ENCODE measurements at places on chromosomes 3 and 15.

- no peak for DNase-seq
These were observed 107.0 kb upstream of the NSMCE3 start for GRCh38 chr15:29376590-29376989.

DNA sequence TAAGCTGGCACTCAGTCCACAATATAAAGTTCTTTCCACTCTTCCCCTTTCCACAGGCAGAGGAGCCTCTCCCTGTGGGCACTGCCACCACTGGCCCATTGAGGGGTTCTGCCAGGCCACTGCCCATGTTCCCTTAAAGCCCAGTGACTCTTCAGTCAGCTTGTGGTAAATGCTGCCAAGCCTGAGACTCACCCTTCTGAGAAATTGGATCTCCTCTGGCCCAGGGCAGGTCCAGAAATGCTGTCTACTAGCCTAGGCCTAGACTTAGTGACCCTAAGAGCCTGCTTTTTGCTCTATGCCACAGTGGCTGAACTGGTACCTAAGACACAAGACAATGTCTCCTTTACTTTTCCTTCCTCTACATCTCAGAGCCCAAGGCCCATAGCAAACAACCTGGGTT, 295.8 kb downstream of the RBMS3 start:
- DNase-seq: no peak

DNA sequence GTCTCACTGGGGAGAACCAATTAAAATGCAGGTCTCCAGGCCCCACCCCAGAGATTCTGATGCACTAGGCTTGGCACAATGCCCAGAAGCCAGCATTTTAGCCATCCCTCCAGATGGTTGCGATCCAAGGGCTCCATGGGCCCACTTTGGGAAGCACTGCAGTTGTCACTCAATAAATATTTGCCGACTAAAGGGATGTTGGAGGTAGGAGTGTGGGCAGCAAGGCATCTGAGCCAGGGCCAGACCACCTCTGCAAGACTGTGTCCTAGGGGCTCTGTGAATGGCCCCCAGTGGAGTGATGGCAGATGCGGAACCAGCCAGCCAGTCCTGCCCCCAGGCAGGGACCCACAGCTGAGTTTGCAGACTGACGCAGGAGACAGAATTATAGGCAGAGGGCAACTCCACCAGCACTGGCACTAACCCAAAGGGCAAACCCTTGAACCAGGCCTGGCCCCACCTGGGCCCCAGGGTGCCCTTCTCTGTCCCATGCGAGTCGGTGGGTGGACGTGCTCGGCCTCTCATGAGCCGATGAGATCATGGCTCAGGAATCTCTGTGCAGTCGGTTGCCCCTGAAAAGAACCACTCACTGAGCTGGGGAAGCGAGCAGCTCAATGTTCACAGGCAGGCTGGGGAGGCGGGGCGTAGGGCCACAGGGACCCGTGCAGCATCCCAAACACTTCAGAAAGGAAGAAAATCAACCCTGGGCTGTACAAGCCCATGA, 49.7 kb downstream of the SEMA5B start:
- DNase-seq: no peak

- no peak for DNase-seq
These were observed 233.2 kb downstream of the RPLP1 start for GRCh38 chr15:69685512-69686452.

DNA sequence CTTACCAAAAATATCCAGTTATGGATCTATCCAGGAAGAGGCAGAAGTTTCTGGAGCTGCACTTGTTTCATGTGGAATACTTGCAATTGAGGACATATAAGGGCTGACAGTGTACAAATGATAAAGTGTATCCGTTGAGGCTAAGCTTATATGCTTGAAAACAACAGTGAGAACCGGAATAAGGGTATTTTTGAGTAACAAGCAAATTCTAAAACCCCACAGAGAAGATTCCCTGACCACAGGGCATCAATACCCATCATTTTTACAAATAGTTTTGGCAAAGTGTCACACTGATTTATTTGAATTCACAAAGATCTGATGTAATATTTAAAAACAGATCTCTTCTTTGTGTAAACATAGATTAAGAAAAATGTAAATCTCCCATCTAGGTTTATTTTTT, 208.4 kb downstream of the FMN1 start:
- no peak for DNase-seq

- DNase-seq: no peak
These were observed 16.5 kb upstream of the SKOR1 start for GRCh38 chr15:67808821-67809220.

DNA sequence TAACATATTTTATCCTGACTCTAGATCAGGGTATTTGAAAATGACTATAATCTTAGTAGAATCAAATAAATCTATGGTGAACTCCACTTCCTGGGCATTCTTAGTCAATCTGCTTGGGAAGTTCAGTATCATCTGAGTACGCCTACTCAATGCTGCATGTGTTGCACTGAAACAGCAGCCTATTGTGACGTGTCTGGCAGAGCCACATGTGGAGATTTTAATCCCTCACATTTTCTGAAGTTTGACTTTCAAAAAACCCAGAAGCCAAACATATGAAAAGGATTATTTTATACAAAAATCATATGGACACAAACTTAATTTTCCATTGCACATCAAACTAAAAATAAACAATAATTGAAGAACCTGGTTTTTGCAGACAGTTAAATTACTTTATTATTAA, 798.3 kb downstream of the ROBO1 start:
- no peak for DNase-seq

GRCh38 chr3:129052675-129053074, 7.9 kb upstream of the GP9 start:
- DNase-seq: no peak

DNA sequence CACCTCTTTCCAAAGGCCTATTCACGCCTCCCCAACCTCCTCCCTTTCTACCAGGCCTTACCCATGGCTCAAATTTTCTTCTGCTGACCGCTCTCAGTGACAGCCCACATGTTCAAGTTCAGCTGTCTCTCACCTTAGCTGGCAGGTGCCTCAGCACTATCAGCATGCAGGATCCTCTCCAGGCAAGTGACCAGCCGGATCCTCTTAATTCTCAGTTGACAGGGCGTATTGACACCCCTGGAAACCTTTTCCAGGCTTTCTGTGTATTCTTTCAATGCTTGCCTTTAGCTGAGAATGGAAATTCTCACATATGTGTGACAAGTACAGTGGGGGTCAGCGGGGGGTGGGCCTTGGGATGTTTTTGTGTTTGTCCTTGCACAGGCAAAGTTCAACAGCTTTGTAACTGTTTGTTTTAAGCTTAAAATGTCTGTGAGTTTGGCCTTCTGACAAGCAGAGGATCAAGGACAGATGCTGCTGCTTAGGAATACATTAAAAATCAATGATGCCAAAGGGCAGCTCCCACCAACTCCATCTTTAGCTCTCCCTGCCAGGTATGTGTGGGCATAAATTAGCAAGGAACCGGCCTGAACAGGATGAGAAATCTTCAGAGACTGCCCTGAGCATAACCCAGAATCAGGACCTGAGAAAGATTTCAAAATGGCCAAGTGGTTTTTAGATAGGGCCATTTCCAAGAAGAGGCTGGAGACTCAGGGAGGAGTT, 17.4 kb upstream of the BDH1 start:
- no peak for DNase-seq

GRCh38 chr3:128112357-128112968, 11.1 kb downstream of the RUVBL1 start:
- DNase-seq: no peak

DNA sequence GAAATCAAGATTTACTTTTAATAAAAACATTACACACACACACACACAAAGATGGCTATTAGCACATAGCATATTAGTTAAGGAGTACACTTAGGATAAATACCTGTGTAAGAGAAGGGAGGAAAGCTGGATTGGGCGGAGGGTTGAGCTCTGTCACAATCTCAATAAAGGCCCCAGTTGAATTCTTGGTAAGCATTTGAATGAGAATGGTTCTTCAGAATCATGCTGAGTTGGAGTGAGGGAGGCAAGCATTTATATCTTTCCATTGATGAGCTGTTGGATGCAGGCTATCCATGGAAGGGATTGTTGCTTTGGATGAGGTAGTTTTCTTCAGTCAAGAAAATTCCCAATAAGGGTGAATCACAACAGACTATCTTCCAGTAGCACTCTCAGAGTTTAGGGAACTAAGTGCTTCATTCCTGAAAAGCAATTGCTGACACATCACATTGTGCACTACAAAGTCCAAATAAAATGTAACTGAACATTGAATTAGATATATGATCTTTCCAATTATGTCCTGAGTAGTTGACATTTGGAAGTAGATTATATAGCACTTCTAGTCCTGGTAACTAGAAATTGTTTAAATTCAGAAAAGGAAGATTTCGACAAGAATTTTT, 95.7 kb downstream of the SUCNR1 start:
- no peak for DNase-seq

DNA sequence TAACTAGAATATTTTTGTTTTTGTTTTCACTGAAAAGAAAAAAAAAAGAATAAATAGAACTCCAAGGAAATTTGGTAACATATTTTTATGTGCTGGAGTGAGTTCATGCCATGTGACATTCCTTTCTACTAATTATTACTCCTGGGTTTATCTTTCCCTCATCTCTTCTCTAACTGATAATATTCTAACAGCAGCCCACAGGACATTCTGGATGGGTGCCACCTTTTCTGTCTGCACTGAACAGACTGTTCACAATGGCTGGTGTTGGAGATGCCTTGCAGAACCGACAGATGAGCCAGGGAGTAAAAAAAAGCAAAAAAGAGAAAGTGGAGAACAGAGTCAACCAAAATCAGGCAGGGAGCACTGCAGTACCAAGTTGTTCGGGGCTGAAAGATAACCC, 151.3 kb downstream of the OR4M2 start:
- no peak for DNase-seq

DNA sequence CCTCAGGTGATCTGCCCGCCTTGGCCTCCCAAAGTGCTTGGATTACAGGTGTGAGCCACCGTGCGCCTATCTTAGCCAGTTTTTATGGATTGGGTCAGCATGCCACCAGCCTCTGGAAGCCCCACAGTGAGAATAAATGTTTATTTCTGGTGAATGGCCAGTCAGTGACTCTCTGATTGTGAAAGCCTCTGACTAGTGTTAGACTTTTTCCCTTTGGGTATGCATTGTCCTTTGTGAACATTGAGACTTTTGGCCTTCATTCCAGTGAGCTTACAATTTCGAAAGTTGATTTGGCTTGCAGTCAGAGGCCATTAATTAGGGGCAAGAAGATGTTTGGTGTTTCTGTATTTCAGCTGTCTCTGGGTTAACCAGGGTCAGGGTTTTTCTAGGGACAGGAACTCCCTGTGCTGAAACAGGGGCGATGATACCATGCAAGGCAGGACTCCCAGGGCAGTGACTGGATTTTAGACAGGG, 274.5 kb upstream of the C2CD4B start:
- DNase-seq: no peak

- DNase-seq: no peak
These were observed 126.3 kb downstream of the IQCH start for GRCh38 chr15:67380921-67381320.
